ENCODE measurements at places on chromosomes 4 and X.

DNA sequence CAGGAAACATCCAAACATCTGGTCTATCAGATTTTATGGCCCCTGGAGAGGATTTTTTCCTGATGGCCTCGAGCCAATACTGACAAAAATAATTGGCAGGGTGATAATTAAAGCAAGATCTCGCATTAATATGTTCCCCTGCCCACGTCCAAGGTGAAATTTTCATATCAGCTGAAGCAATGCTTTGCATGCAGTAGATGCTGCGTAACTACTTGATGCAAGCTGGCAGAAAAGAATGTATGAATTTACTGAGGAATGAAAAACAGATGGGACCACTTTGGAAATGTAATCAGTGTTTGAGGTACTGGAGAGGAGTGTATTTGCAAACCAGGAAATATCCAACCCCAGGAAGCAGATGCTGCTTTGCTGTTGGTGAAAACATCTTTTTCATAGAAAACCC lies 36.8 kb upstream of the REST start:
- no peak for DNase-seq

- DNase-seq: no peak
These were observed 508.5 kb downstream of the MID1IP1 start for GRCh38 chrX:39309721-39310152.

DNA sequence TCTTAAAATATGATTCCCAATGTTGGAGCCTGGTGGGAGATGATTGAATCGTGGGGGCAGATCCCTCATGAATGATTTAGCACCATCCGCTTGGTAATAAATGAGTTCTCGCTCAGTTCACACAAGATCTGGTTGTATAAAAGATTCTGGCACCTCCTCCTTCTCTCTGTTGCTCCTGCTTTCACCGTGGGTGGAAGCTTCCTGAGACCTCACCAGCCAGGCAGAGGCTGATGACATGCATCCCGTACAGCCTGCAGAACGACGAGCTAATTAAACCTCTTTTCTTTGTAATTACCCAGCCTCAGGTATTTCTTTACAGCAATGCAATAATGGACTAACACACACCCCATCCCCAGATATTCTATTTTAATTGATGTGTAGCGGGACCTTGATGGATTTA lies 162.2 kb downstream of the NPFFR2 start:
- no peak for DNase-seq

DNA sequence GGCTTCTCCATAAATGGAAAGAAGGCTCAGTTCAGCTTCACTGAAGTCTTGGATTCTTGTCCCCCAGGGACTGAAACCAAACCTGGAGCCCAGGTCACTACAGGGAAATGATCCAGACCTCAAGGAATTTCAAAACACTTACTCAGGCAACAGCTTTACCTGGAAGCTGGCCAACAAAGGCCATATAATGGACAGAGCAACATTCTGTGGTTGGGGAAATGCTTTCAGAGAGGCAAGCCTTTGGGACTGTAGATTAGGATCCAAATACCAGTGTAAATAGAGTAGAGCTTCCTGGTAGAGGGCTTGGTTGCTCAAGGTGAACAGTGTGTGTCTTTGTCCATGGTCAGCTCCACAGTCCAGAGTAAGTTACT lies 57.0 kb upstream of the PROM1 start:
- no peak for DNase-seq

GRCh38 chr4:113582737-113583136 lies 178.8 kb downstream of the CAMK2D start:
- DNase-seq: no peak

DNA sequence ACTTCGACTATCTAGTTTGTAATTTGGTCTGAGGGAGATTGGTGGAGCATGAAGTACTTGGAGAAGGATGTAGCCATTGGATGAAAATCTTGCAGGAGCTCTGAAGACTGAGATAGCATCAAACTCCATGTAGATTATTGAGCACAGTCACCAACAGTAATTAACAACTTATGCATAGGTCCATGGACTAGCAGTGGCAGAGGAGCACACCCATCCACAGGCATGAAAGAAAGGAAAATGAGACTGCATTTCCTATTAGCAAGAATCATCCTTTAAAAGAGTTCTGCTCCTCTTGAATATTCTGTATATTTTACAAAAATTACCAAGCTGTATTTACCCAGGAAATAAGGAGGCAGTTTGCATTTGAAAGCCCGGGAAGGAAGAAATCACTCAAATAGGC lies 529.4 kb upstream of the ACTRT1 start:
- no peak for DNase-seq

DNA sequence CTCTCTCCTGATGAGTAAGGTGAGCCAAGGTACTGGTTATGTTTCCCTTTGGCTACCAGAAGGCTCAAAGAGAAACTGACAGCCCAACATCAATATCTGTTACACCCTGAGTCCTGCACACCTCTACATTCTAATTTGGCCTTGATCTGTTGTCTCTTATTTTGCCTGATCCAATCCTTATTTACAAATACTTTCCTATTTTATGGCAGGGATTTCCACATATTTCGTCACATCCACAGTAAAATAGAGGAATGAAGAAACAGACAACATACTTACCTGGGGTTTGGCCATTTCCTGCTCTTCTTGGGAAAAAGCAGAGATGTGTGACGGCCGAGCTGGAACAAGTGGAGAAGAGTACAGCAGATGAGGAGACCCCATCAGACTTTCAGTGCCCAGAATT lies 1.5 kb downstream of the ZNF182 start:
- DNase-seq: no peak
